HT-29 (cell line): ENCODE measurements at places on chromosomes 13 and 19.

- no peak for DNase-seq
These were observed 107.7 kb upstream of the C1QTNF9B start for GRCh38 chr13:24004971-24005370.

DNA sequence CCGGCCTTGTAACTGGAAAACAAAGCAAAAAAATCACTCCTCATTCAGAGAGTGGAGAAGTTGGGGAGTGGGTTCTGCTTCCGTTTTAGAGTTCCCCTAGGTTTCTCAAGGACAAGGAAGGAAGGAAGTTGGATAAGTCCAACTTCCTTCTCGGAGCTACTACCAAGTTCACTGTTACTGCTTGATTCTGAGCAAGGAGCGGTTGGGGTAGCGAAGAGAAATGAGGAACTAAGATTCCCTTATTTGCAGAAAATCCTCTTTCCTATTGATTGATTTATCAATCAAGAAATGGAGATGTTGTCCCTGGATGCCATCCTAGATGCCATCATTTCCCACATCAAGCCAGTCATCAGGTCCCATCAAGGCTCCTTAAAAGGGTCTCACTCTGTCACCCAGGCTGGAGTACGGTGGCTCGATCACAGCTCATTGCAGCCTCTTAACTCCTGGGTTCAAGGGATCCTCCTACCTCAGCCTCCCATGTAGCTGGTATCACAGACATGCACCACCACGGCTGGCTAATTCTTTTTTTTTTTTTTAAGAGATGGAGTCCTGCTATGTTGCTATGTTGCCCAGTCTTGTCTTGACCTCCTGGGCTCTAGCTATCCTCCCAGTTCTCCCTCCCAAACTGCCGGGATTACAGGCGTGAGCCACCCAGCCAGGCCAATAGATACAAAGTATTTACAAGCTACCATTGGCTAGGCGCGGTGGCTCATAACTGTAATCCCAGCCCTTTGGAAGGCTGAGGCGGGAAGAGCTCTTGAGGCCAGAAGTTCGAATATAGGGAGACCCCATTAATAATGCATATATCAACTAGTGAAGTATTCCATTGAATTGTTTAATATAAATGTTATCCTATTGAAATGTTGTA is 809 bp upstream of the B9D2 start:
- DNase-seq: no peak

GRCh38 chr19:42409477-42409876 is 17.7 kb downstream of the LIPE start:
- DNase-seq: peak; percentile 84

DNA sequence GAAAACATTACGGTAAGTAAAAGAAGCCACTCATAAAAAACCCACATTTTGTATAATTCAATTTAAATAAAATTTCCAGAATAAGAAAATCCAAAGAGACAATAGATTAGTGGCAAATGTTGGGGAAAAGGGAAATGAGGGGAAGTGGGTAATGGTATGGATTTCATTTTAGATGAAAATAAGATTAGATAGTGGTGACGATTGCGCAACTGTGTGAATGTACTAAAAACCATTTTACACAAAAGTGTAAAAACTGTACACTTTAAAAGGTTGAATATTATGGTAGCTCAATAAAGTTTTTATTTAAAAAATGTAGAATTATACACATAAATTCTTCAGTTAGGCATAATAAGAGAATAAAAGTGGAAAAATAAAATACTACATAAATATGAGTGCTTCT is 3.7 kb downstream of the MBD3L1 start:
- no peak for DNase-seq

- no peak for DNase-seq
These were observed 597.3 kb downstream of the DCT start for GRCh38 chr13:93882086-93882651.

GRCh38 chr19:51094696-51095279 is 12.1 kb upstream of the KLK14 start:
- peak; percentile 59 for DNase-seq

DNA sequence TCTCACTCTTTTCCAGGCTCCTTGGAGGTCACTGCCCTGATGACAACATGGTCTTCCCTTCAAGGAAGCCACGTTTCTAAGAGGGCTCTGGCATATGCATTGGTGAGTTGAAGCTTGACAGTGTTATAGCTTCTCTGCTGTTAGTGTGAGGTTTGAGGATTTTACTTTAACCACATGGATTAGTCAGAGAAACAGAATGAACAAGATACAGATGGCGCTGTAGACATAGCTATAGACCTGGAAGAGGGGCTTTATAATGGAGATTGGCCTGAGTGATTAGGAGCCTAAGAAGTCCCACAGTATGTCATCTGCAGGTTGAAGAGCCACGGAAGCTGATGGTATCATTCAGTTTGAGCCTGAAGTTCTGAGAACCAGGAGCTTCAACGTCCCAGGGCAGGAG is 18.4 kb upstream of the URI1 start:
- no peak for DNase-seq

DNA sequence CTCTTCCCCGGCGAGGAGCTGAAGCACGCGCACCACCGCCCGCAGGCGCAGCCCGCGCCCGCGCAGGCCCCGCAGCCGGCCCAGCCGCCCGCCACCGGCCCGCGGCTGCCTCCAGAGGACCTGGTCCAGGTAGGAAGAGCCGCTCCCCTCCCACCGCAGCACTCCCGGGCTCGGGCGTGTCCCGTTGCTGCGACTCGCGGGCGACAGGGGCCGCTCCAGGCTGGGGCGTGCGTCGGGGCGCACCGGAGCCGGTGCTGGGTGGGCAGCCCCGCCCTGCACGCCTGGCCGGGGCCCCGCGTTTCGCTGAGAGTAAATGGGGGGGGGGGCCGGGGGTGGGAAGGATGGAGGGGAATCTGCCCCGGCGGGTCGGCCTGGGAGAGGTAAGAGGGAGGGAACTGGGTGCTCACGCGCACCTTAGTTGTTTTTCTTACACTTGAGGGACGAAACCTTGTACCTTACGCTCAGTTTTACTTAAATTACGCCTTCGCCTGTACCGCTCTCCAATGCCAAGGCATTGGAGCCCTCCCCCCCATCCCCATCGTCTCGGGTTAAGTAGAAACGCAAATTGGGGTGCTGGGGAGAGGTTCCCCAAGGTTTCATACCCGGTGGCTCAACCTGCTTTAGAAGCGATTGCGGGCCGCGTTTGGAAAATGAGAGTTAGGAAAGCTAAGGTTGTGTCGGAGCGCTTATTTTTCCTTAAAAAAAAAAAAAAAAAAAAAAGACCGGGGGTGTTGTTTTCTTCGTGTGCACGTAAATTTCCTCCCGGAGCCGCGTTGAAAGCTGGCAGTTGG is 850 bp downstream of the KLF5 start:
- peak; percentile 75 for DNase-seq

- DNase-seq: no peak
These were observed 769.8 kb upstream of the MIR17HG start for GRCh38 chr13:90577726-90578125.

DNA sequence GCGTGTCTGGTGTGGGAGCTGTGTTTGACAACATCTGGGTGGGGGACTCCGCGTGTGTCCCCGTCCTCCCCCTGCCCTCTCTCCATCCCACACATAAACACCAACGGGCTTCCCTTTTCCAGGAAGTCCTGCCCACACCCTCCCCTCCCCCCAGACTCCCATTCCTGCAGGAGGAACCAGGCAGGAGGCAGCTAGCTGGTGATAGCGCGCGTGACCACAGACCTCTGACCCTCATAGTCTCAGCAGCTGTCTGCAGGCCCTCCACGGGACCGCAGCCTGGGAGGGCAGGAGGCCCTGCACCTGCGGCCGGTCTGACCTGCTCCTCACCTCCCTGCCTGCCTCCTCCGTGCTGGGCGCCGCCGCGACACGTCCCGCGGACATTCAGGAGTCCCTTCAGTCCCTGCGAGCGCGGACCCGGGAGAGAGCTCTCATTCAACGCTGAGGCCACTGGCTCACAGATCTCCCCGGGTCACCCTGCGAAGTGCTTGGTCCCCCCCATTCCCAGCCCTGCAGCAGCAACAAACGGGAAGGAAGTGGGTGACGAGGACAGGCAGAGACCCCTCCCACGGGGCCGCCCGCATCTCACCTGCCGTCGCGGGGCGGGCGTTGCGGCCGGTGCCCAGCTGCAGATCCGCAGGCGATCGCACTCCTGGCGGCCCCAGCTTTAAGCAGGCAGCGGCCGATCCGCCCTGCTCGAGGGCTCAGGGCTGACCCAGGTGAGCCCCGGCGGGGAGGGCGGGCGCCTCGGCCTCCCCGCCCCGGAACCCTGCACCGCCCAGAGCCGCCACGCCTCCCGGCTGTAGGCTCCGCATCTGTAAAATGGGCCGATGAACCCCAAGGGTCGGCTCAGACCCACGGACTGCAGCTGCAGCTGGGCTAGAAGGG is 1.1 kb upstream of the ACP5 start:
- no peak for DNase-seq

DNA sequence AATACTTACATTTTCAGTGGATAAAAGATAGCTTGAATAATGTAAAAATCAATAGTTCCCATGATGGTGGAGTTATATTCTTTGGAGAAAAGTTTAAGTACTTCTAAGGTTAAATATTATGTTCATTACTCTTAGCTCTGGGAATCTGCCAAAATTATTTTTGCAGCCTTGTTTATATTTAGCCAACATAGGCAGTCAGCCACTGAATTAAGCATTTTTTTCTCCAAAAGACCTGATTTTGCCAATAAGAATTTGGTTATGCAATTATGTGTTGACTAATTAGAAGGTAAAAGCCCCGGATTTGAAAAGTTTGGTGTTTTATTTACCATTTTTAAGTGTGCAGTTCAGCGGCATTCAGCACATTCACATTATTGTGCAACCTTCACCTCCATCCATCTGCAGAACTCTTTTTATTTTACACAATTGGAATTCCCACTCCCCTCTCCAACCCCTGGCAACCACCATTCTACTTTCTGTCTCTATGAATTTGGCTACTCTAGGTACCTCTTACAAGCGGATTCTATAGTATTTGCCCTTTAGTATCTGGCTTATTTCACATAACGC is 90.1 kb upstream of the C1QTNF9B start:
- DNase-seq: no peak

GRCh38 chr13:113489171-113489548 is 1.4 kb downstream of the DCUN1D2 start:
- DNase-seq: no peak

DNA sequence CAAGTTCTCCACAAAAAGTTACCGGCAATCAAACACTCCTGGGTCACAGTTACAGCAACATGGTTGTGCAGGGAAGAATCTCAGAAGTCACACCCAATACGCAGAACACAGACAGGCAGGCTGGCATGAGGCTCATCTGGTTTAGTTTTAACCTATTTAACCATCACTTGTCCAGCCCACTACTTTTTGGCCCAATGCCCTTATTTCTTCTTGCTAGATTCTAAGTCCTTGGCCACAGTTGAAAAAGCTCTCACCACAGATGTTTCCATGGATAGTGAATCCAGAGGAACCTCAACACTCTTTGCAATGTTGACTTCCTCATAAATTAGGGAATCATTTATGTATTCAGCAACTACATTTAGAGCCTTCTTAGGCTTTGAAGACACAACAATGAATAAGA is 50.7 kb upstream of the FNDC3A start:
- no peak for DNase-seq

- peak; percentile 29 for DNase-seq
These were observed 1227.1 kb downstream of the SLITRK1 start for GRCh38 chr13:82654861-82655855.

- no peak for DNase-seq
These were observed 1.5 kb downstream of the FXYD3 start for GRCh38 chr19:35117116-35117515.

GRCh38 chr13:103222683-103223082 is 156.5 kb upstream of the SLC10A2 start:
- DNase-seq: no peak

GRCh38 chr19:41535029-41535622 is 40.8 kb upstream of the CEACAM21 start:
- no peak for DNase-seq

DNA sequence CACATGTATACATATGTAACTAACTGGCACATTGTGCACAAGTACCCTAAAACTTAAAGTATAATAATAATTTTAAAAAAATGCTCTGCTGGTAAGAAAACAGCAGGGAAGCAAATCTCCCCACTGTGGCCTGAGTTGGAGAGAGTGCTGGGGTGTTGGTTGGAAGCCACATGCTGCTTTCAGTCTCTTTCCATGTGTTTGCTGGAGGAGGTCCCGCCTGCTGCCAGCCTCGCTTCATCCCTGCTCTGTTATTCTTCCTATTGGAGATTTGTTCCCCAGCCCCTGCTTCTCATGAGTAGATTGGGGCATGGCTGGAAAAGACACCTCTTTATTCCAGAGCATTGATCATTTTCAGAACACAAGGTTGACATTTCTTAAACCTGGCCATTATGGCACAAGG is 230.5 kb downstream of the FGF9 start:
- no peak for DNase-seq

DNA sequence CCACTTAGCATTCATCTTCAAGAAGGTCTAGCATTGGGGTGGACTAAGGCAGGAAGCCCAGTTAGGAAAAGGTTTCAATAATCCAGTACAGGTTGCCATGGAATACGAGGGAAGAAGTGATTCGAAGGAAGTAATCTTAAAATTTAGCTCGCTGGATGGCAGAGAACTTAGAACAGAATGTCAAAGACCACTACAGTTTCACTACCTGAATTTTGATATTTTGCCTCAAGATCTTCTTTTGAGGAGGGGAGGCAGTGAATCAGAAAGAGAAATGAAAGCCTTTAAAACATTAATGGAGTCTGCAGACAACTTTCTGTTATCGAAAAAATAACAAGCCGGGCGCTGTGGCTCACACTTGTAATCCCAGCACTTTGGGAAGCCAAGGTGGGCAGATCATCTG is 7.0 kb upstream of the RAB8A start:
- no peak for DNase-seq

- no peak for DNase-seq
These were observed 2.7 kb upstream of the CCDC97 start for GRCh38 chr19:41307090-41307875.

DNA sequence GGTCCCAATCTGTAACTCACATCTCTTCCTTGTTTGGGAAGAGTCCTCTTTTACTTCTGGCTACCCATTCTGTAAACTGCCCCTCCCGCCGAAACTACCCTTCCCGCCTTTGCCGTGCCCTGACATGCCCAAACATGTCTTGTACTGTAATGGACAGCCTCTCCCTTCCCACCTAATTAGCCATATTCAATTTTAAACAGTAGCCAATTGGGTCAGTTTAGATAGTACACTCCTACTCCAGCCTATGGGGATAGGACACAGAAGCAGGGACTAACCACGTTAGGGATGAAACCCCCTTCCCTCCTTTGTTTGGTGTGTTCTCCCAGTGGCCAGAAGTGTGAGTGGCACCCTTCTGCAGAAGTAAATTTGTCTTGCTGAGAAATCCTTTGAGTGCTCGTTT is 34.2 kb downstream of the SACS start:
- DNase-seq: no peak

GRCh38 chr13:112771877-112772538 is 82.2 kb downstream of the ATP11A start:
- DNase-seq: no peak

GRCh38 chr13:38824342-38824741 is 137.5 kb downstream of the FREM2 start:
- no peak for DNase-seq

DNA sequence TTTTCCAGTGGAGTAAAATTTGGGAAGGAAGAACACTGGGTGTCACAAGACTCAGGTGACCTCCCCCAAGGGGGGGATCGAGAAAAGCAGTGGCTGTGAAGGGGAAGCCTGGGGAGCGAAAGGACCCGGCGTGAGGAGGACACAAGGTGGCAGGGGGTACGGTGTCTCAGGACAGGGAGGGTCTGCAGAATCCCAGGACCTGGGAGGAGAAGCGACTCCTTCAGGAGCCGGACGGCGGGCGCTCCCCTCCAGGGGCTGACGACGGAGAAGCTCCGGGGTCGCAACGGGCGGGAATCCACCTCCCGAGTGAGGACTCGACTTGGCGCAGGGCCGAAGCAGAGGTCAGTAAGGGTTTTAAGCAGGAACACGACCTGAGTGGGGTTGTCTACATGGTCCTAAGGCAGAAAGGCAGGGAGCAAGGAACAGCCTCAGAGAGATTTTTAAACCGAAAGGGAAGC is 529 bp downstream of the ZNF836 start:
- no peak for DNase-seq
